ENCODE measurements at places on chromosomes 6 and 20.

GRCh38 chr6:127904160-127904559 lies 3.3 kb upstream of the THEMIS start:
- no peak for DNase-seq

DNA sequence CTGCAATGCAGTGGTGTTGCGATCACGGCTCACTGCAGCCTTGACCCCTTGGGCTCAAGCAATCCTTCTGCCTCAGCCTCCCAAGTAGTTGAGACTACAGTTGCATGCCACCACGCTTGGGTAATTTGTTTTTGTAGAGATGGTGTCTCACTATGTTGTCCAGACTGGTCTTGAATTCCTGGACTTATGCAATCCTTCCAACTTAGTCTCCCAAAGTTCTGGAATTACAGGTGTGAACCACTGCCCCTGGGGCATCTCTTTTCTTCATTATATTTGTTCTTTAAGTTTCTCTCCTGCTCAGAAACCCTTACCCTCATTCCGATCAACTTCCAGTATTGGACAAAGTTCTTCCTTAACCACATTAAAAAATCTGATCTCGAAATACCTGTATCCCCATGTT lies 44.7 kb upstream of the DEK start:
- DNase-seq, result no peak

- DNase-seq, result no peak
These were observed 208.0 kb downstream of the ARHGAP18 start for GRCh38 chr6:129501740-129502660.

DNA sequence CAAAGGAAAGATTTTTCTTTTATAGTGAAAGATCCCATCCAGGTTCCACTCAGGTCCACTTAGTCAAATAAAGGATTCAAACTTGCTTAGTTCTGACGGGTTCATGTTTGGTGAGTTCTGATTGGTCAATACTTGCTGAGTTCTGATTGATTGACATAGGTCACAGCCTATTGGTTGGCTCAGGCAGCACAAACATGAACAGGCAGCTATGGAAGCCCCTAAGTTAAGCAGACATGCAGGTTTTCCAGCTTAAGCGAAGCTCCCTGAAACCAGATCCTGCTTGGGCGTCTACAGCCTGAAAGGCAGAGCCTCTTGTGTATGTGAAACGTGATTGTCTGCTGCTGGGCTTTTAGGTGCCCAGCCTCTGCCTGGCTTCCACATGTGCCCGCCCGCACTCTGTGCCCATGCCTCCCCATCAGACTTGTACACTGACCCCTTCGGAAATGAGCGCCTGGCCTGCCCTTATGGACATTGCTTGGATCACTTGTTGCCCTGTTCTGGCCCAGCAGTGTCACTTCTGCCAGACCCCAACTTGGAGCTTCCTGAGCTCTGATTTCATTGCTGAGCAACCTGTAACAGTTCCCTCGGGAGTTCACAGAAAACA lies 45.4 kb upstream of the ECI2 start:
- DNase-seq, result no peak

Data from frontal cortex (tissue), 4 donors.